T-helper 17 cell (primary cell): ENCODE measurements at places on chromosomes 5 and 9.

GRCh38 chr5:96975656-96976055 is 39.8 kb downstream of the LNPEP start:
- no peak for DNase-seq

- no peak for DNase-seq
These were observed 119.5 kb downstream of the ANXA1 start for GRCh38 chr9:73270967-73271721.

DNA sequence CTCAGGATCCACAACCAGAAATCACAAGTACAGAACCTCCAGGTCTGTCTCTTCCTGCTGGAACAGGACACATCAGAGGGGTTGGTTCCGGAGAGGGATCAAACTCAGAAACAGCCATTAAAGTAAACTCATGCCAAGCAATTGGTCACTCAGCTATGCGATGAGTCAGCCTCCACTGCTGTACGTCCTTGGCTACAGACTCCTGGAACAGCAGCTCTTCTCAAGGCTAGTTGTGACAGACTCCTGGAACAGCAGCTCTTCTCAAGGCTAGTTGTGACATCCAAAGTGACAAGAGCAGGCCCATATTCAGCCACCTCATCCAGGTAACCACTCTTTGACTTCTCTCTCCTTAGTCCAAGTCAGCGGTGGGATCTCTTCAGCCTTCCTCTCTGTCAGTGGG is at the start of gene SPINK13:
TSS of gene SPINK13 (plus strand) at position 229 of the 400 bp plus-strand sequence. CDS start 1,279 bp downstream, outside the sequence.
- DNase-seq = no peak

GRCh38 chr5:2185646-2186471 is 303.1 kb upstream of the IRX4 start:
- DNase-seq = no peak

GRCh38 chr9:19199012-19199411 is 31.5 kb upstream of the DENND4C start:
- no peak for DNase-seq

GRCh38 chr9:9920425-9921060 is 692.3 kb downstream of the PTPRD start:
- DNase-seq = no peak

DNA sequence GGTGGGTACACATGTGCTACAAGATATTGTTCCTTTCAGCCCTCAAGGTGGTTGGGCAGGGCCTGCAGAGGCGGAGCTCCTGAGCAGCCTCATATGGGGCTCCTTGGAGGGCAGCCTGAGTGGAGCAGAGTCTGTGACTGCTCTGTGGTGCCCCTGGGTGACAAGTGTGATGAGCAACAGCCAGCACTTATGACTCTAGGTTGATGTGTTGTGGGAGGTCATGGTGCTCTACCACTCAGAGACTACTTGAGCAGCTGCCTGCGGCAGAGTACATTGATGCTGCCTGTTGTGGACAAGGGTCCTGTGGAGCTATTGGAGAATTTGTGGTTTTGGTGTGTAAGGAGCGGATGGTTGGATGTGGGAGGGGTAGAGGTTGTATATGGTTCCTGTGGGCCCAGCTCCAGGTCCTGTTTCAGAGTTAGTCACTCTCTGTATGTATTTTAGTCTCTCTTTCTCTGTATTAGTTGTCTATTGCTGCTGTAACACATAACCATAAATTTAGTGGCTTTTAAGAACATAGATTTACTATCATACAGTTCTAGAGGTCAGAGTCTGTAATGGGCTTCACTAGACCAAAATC is 141.3 kb downstream of the SREK1 start:
- no peak for DNase-seq

DNA sequence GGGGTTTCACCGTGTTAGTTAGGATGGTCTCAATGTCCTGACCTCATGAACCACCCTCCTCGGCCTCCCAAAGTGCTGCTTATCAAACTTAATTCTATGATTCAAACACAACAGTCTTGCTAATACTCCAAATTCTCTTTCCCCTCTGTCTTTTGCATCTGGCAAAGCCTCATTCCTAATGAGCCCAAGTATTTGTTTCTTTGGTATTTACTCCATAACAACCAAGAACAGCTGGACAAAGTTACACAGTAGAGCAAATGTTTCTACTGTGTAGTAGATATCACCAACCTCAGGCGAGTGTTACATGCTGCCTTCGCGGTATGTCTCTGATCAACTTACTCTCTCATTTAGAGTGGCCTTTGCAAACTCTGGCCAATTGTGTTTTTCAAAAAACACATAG is 195.8 kb upstream of the KCNN2 start:
- no peak for DNase-seq

GRCh38 chr9:131639769-131640437 is 94.6 kb downstream of the PRRT1B start:
- no peak for DNase-seq

GRCh38 chr5:150765799-150766169 is 7.0 kb upstream of the DCTN4 start:
- no peak for DNase-seq

- DNase-seq = no peak
These were observed 42.7 kb downstream of the COL5A1 start for GRCh38 chr9:134684375-134684723.

GRCh38 chr9:15543047-15543813 is 9.6 kb upstream of the CCDC171 start:
- DNase-seq = no peak

DNA sequence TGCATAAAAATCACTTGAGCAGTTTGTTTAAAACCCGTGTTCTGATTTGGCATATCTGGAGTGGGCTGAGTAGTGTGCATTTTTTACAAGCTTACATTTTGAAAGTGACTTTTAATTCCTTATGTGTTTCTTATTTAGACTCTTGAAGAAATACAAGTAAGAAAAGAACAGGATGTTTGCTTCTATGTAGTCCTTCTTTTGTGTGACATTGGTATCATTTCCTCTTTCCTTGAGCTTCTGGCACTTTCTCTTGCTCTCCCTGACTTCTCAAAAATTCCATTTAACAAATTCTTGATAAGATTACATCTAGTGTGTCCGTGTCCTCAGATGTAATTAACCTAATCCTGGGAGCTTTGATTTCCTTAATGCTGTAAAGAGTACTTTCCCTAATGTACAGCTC is 12.5 kb downstream of the GARNL3 start:
- DNase-seq = no peak

DNA sequence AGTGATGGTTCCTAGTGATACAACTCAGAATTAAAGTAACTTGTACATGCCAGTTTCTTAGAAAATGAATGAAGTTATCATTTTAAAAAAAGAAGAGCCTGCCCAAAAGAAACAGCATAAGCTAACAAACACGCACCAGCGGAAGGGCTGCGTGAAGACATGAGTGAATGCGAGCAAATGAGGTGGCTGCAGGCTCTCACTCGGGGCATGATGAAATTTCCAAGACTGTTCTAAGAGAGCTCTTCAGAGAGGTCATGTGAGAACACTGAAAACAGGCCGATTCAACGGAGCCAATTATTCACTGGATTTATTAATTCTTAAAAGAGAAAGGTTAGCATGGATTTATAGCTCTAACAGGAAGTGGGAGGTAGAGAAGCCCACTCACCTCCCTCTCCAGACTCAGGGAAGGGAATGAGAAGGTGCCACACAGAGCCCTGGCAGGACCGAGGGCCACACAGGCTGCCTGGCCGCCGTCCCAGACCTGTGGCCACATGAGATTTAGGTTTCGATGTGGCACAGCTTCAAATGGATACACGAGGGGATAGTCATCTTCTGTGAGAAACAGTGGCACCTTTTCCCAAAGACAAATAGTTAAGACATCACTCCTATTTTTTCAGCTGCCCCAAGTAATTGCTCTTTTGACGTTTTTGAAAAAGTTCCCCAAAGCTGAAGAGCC is 55.5 kb downstream of the HABP4 start:
- DNase-seq = no peak

- no peak for DNase-seq
These were observed 29.6 kb downstream of the IRF1 start for GRCh38 chr5:132460846-132461568.

DNA sequence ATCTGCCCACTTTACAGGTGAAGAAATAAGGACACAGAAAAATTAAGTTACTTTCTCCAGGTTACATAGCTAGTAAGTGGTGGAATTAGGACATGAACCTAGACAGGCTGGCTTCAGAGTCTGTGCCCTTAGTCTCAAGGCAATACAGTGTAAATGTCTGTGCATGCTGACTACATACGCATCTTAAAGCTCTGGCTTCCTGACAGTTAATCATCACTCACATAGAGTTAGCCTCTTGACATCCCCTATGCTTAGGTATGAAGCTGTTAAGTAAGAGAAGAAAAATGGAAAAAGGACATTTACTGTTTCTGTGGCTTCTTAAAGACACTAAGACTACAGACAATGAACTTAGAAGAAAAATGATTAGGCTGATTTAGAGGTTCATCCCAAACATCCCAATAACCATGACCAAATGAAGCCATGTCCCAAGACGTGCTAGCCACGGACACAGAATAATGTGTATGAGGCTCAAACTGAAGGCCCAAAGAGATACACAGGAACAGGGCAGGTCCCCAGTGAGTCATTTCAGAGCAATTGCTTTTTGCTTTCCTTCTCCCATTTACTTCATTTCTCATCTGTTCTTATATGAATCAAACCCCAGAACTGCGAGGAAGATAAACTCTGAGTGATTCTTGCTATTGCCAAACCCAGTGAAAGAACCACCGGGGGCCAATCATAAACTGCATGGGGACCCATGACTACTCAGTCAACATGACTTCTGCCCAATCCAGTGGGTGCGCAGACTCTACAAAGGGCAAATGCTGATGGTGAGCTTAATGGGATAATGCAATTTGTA is 100.0 kb upstream of the IFNK start:
- no peak for DNase-seq

DNA sequence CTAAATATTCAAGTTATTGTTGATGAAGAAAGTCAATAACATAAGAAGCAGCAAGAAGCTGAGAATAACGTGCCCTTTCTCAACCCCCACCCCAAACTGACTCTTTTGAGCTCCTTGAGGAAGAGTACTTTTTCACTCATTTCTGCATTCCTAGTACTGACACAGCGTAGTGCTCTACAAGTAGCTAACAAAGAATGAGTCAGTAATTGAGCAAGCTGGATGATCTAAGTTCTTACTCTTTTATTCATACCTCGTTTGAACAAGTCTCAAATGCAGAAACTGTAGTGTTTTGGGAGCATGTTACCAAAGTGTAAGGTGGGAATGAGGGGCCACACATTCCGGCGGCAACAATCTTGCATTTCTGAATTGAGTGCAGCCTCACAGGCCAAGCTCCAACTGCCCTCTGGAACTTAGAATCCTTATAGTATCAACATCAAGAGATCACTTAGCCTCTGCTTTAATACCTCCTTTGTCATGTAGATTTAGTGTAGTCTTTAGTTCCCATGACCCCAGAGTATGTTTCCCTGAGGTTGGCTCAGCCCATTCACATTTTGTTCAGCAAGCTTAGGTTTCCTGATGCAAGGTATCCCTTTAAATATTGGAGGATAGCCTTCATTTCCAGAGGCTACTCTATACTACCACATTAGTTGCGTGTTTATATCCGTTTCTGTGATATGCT is 152.0 kb downstream of the PRR16 start:
- DNase-seq = no peak

- no peak for DNase-seq
These were observed 24.5 kb downstream of the PSD2 start for GRCh38 chr5:139820130-139820529.

GRCh38 chr9:92947268-92948037 is at the start of gene FGD3:
FGD3 (plus strand) TSS chr9:92947523; CDS start chr9:92976257, 28,734 bp downstream.
- DNase-seq = peak; percentile 33

DNA sequence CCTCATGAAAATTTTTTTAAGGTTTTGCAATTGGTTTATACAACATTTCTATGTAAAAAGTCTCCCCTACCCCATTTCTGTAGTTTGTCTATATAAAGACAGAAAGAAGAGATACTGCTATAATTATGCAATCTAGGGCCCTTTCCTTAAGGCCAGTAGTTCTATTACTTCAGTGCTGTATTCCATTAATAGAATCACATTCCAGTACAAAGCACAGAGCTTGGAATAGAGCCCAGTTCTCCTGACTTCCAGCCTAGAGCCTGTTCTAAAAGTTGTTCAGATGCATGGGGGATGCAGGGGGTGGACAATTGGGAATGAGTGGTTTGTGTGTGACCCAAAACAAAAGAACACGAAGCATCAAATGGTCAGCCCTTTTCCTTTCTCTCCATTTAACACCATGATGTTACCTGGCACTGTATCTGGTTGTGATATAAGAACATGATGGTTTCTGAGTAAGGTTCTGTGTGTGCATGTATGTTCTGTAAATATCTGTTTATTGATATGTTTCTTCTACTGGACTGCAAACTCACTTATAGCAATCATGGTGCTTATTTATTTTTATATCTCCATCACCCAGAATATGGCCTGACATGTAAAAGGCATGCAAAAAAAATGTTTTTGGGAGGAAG is 8.2 kb upstream of the GRAMD2B start:
- DNase-seq = no peak

DNA sequence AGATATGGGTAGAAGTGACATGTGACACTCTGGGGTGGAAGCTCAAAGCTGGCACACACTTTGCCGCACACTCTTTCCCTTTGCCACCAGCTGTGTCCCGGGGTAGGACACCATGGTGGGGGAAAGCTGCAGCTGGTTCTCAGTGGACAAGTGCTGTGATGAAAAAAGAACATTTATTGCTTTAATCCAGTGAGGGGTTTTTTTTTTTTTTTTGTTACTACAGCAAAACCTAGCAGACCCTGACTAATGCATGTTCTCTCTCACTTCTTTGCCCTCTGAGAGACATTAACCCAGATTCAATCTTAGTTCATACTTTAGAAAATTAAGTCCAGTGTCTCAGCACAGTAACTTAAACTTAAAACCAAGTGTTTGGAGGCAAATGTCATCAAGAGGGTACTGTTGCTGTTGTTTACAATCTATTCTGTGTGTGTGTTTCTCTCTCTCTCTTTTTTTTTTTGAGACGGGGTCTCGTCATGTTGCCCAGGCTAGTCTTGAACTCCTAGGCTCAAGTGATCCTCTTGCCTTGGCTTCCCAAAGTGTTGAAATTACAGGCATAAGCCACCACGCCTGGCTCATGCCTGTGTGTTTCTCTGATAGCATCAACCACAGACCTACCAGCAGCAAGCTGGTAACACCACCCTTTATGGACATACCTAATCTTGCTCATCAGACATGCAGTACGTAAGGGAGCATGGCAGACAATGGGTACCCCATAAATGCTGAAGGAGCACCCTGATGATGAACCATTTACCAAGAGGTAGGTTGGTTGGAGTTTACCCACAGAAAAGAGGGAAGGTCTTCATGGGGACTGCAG is 84.7 kb upstream of the TBC1D2 start:
- no peak for DNase-seq

GRCh38 chr9:96150324-96151227 is 151.4 kb downstream of the HSD17B3 start:
- DNase-seq = no peak

DNA sequence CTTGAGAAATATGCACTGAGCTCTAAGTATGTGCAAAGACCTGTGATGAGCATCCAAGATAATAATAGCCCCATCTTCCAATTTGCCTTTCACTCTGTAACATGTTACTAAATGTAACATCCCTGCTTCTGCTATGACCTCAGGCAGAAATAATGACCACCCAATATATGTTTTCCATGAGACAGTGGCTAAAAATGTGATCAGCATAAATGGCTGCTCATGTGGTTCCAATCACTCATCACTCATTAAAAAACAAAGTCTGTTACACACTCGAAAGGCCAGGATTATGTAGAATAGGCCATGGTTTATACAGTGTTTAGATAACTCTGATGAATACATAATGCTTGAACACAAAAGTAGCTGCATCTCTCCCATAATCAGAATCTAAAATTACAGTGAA is 71.4 kb upstream of the MOCS2 start:
- no peak for DNase-seq
